ENCODE measurements at places on chromosomes 11 and 22.
A peak's percentile ranks its signal among the peaks of the same experiment; 100 is the strongest.

GRCh38 chr11:69529001-69529400 lies 47.5 kb downstream of the LINC01488 start:
- no peak for DNase-seq

DNA sequence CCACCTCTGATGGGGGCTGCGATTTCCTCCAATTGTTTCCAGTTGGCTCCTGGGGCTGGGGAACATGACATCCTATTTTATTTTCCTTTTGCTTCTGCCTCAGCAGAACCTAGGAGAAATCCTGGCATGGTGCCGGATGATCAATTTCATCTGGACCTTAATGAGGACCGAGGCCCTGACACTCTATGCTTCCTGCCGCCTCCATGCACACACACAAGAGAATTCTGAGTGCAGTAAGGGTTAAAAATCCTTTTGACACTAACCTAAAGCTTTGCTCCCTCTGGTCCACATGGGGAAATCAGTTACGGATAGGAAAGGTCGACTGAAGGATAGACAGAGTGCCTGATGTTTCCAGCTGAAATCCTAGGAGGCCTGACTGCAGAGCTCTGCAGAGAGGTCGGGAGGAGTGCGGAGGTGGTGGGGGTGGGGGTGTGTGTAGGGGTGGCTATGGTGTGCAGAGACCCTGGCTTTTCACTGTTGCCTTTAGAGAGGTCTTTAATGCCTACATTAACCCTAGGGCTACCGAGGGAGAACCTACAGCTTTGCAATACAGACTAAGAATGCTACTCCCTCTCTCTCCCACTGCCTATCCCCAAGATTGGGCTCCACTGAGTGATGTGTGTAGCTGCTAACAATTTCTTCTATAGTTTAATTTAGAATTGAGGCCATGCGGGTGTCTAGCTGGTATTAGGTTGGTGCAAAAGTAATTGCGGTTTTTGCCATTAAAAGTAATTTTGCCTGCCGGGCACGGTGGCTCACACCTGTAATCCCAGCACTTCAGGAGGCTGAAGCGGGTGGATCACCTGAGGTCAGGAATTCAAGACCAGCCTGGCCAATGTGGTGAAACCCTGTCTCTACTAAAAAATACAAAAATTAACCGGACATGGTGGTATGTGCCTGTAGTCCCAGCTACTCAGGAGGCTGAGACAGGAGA lies 53.6 kb upstream of the INCENP start:
- no peak for DNase-seq

GRCh38 chr11:92976681-92977080 lies 7.2 kb downstream of the MTNR1B start:
- DNase-seq: no peak

GRCh38 chr22:38751422-38752346 lies 4.1 kb downstream of the SUN2 start:
- DNase-seq: peak; percentile 56

- no peak for DNase-seq
These were observed 29.3 kb upstream of the PRDM10 start for GRCh38 chr11:130031945-130032344.

DNA sequence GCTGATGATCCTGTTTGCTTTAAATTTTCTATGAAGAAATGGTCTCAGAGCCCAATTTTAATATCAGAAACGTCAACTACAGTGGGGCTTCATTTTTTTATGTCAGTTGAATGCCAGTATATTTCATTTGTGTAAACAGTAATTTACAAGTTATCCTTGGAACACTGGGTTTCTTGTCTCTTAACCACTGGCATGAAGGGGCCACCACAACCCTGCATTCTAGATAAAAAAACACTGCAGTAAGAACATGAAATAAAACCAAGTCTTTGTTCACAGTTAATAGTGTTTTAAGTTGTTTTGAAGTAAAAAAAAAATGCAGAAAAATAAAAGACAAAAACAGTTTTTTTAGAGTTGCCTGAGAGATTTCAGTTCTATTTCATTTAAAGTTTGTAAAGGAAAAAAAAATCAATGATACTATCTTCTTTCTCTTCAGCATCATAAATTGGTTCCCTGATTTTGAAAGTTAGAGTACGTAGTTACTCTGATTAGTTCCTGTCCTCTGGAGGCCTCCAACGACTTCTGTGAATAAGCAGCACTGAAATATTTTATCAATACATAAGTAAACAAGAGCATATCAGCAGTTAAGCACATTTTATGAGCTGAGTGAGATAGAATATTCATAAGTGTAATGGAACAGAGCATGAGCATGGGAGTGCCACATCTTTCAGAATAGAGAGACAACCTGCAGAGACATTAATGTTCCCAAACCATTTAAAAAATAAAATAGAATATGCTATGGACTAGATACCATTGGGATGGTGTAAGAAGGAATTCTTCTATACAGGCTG lies 7.8 kb upstream of the DDI1 start:
- no peak for DNase-seq

DNA sequence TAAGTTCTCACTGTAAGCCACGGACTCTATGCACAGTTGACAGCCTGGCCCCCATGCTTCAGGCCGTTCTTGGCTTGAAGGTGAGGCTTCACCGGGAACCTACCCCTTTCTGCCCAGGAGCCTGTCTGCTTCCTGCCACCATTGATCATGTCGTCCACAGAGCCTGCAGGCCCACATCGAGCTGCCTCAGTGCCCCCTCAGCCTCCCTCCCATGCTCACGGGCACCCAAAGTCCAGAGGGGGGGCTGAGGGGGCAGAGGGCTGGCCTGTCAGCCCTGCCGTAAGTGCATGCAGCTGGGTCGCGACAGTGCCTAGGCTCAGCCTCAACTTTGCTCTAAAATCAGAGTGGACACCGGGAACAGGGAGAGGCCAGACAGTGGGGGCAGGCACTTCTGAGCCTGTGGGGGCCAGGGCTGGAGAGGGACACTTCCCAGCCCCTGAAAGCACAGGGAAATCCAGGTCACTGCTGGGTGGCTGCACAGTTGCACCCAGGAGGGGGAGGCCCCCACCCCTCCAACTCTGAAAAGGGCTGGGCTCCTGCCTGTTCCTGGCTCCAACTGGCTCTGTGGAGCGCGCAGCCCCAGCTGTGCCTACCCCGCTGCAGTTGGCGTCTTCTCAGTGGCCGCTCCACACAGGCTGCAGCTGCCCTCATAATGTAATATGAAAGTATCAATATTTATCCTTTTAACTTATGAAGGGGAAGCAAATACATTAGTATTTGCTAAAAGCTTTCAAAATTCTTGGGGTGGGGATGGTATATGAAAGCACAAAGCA lies 598.6 kb downstream of the DLG2 start:
- no peak for DNase-seq

DNA sequence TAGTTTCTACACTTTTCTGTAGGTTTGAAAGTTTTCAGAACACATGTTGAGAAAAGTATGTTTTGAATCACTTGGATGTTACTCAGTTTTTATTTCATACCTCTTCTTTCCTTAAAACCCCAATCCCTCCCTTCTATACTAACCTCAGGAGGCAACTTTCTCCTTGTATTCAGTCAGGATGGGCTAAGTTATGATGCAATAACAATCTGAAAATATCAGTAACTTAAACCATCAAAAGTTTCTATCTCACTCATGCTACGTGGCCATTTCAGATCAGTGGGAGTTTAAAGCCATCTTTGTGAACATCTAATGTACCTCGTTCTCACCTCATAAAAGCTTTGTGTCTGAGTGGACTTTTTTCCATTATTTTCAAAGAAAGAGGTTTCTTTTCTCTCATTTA lies 86.2 kb downstream of the NXPE2 start:
- no peak for DNase-seq

- no peak for DNase-seq
These were observed 16.5 kb downstream of the SYT13 start for GRCh38 chr11:45269678-45270077.

- no peak for DNase-seq
These were observed 251.2 kb downstream of the ETS1 start for GRCh38 chr11:128336203-128336602.

DNA sequence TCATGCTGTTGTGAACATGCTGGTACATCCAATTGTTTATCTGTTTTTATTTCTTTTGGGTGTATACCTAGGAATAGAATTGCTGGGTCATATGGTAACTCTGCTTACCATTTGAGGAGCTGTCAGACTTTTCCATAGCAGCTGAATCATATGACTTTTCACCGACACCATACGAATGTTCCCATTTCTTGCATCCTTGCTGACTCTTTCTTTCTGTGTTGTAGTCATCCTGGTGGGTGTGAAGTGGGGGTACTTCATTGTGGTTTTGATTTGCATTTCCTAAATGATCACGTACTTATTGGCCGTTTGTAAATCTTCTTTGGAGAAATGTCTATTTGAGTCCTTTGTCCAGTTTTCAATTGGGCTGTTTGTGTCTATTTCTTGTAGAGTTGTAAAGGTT lies 26.5 kb downstream of the ATXN10 start:
- no peak for DNase-seq

DNA sequence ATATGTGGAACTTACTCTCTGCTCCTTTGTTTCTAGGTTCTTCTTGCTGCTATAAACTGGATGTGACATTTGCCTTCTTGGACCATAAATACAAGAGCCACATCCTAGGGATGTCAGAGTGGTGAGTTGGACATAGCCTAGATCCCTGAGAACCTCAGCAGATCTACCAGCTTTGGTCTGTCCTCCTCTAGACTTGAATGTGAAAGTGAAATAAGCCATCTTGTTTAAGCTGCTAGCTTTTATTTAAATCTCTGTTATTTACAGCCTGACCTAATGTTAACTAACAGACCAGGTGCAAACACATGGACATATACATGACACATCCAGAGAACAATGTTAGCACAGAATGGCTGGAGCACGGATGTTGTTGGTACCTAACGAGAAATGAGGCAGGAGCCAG lies 36.0 kb downstream of the SLN start:
- DNase-seq: no peak

DNA sequence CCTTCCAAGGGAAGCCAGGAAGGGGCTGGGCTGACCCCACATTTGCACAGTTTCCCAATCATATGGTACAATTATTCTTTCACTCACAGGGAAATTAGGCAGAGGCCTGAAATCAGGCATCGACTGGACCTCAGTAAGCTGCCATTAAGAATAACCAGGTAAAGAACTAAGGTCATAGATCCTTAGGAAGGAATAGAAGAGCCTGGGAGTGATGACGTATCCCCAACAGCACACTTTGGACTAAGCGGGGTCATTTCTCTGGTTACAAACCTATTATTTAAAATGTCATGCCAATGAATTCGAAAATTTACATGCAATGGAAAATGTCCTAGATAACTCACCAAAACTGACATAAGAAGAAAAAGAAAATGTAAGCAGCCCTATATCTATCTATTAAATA lies 118.2 kb downstream of the BRD1 start:
- DNase-seq: no peak

DNA sequence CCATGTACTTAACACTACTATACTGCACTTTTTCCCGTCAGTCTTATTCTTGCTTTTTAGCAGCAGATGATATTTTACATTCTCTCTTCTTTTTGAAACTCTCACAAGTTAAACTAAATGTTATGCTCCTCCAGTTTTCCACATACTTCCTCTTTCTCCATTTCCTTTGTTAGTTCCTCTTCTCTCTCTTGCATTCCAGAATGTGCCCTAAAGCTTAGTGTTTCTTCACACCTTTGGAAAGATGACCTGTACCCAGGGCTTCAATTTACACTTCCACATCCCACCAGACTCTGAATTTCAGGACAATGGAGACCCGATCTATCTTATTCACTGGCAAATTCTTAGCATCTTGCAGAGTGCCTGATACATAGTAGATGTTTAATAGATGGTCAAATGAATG lies 51.8 kb downstream of the APIP start:
- no peak for DNase-seq

GRCh38 chr11:11313902-11314692 lies 39.0 kb downstream of the CSNK2A3 start:
- no peak for DNase-seq

DNA sequence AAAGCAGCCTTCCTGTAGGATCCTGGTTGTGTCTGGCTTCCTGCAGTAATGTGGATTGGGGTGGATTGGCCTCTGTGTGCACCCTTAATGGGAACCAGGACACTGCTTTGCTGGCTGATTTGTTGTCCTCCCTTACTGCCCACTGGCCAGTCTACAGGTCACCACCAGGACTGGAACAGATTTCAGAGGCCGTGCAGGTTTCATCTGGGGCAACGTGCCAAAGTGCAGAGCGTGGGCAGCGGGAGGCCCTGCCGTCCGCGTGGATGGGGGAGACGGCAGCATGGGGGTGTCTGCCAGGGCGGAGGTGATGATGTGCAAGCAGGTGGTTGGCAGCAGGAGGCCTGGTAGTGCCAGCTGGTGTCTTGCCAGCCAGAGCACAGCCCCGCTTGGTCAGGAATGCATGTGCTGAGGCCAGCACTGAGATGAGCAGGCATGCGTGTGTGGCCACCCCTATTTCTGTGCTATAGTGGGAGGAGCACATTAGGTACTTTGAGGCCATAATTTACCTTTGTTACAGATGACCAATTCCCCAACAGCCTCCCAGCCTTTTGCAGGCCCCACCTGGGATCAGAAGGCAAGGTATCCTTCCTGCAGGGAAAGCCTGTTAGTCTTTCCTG lies 24.3 kb downstream of the BCR start:
- DNase-seq: no peak

DNA sequence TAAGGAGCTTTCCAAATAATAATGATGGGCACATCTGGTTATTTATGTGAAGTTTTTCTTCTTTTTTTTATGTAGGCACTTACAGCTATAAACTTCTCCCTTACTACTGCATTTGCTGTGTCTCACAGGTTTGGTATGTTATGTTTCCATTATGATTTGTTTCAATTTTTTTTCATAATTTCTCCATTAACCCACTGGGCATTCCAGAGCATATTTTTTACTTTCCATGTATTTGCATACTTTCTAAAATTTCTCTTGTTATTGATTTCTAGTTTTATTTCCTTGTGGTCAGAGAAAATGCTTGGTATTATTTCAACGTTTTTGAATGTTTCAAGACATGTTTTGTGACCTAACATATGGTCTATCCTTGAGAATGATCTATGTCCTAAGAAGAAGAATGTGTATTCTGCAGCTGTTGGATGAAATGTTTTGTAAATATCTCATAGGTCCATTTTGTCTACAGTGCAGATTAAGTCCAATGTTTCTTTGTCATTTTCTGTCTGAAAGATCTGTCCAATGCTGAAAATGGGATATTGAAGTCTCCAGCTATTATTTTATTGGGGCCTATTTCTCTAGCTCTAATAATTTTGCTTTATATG lies 362.1 kb downstream of the DDX10 start:
- no peak for DNase-seq

GRCh38 chr11:122863704-122864326 lies 18.7 kb upstream of the JHY start:
- DNase-seq: no peak
